ENCODE measurements at places on chromosomes 5 and 9.
A peak's percentile ranks its signal among the peaks of the same experiment; 100 is the strongest.

DNA sequence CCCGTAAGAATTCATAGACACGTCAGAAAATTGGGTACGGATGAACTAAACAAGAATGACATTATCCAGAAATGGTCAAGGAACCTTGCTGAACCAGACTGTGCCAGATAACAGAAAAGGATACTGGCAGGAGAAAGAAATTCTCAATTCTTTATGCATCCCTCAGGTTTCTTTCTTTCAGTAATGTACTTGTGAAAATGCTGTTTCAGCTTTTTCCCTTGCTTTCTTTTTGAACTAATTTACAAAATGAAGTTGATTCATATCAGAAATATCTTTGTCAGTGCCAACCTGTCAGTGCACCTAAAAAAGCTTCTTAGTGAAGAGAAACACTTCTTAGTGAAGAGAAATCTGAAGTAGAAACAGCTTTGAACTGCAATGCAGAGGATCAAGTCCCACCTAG is 643.6 kb upstream of the RORB start:
- no peak overlapping the region for H3K4me3 ChIP-seq
- 0 out of 2 replicates have a peak, but pooled peaks cover 5% of the 10 kb centered on the region for H3K4me1 ChIP-seq
- no peaks in the 10 kb centered on the region for H3K36me3 ChIP-seq
- peak; percentile 15 for DNase-seq
- no peaks in the 10 kb centered on the region for H3K27me3 ChIP-seq

DNA sequence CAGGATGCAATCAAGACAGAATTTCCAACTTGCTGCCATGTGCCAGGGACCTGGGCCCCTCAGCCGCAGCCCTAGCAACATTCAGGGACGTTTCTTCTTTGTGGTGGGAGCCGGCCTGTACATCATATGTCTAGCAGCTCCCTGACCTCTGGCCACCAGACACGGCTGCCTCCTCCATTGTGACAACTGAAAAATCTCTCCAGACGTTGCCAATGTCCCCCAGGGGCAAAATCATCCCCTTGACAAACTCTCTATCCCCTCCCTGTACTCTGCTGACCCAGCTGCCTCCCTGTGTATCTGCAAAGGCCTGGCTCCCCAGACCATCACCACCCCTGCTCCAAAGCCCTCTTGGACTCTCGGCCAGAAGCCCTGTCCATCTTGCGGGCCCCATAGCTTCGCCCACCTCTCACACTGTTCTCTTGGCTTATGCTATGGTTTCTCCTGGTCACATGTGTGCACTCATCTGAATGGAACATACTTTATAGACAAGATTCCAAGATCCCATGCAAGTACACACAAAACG is 40.8 kb downstream of the BICD2 start:
- H3K4me3 ChIP-seq, result no peak overlapping the region
- peaks cover 47% of the 10 kb centered on the region for H3K4me1 ChIP-seq
- no peak for DNase-seq
- H3K27ac ChIP-seq, result no peak overlapping the region
- peaks cover 21% of the 10 kb centered on the region for H3K36me3 ChIP-seq
- H3K27me3 ChIP-seq, result no peaks in the 10 kb centered on the region

DNA sequence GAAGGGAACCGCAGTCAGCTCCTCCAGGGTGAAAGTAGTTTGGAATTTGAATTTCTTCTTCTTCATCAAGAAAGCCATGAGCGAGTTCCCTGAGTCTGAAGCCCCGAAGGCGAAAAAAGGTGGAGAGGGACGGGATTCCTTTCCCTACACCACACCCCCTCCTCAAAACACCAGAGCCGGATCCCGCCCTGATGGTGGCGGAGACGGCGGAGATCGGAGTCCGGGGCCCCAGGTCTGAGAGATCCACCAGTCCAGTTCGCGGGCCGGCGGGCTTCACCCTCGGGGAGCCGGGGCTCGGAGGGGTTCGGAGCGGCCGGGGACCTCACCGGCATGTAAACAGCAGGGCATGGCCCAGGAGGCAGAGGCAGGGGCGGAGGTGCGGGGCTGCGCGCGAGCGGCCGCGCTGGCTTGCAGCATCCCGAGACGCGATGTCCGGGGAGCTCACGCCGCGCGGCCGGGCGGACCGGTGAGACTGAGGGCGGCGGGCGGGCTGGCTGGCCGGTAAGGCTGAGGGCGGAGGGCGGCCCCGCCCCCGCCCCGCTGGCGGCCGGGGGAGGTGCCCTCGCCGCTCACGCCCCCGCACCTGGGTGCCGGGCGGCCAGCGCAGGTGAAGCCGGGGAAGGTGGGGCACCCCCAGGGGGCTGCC is 606 bp downstream of the EEIG1 start:
- peak overlapping the region; percentile 77 for H3K4me3 ChIP-seq
- peaks cover 28% of the 10 kb centered on the region for H3K4me1 ChIP-seq
- DNase-seq, result peak; percentile 67
- H3K27me3 ChIP-seq, result no peaks in the 10 kb centered on the region

DNA sequence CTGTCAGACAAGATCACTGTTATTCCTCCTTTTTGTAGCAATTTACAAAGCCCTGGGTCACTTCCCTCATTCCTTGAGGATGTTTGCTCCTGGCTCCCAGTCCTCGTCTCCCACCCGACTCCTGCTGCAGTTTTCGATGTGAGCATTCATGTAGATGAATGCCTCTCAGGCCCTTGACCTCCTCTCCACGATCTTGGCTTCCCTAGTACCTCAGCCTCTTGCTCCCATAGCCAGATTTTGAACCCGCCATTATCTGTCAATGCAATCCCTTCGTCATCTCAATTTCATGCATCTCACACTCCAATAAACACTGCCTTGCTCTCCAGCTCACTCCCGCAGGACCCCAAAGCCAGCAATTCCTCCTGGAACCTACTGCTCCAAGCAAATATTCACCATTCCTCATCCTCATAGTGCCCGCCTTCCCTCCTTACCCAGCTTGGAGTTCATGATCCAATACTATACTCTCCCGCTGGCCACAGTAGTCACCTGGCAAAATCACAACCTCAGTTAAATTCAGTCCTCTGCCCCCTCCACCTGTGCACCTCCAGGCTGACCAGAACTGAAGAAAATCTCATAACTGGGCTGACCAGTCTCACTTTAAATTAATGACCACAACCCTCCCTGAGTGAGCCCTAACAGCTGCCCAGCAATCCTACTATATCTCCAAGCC is 35.1 kb upstream of the JADE2 start:
- no peak overlapping the region for H3K27ac ChIP-seq
- no peaks in the 10 kb centered on the region for H3K4me1 ChIP-seq
- H3K36me3 ChIP-seq, result no peaks in the 10 kb centered on the region

GRCh38 chr5:121152411-121152810 is 688.3 kb downstream of the PRR16 start:
- H3K4me3 ChIP-seq, result no peak overlapping the region
- peak; percentile 32 for DNase-seq
- no peaks in the 10 kb centered on the region for H3K4me1 ChIP-seq
- H3K27me3 ChIP-seq, result no peaks in the 10 kb centered on the region

DNA sequence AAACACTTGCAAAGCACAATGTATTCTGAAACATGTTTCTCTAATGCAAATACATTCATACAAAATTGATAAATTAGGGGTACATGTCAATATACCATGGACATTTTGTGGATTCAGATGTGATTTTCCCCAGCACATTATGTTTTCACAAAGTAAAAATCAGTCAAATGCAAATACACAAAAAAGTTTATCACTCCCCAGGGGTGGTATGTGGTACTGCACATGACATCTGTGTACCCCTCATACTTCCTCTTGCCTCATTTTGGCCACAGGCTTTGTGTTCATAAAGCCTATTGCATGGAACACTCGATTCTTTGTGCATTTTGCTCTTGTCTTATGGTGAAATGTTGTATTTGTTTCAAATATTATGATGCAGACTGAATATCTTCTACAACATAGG is 116.8 kb upstream of the PDE4D start:
- H3K27me3 ChIP-seq, result no peaks in the 10 kb centered on the region
- H3K36me3 ChIP-seq, result no peaks in the 10 kb centered on the region
- no peaks in the 10 kb centered on the region for H3K4me1 ChIP-seq
- no peak overlapping the region for H3K4me3 ChIP-seq

DNA sequence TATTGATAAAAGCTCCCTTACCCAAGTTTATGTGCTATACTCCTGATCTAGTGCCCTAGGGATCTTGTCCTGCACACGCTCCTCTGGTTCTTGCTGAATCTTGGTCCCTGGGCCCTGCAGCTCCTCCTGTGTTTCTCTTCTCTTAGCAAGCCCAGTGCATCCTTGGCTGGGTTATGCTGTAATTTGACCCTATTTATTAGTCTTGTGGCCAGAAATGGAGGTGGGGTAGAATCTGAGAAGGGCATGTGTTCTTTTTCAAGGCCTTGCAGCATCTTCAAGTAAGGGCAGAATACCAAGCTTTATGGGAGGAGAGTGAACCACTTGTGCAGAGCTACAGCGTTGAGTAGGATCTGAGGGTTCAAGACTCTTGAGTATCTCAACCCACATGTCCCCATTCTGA is 366.8 kb downstream of the FAM170A start:
- no peaks in the 10 kb centered on the region for H3K36me3 ChIP-seq
- H3K27me3 ChIP-seq, result no peaks in the 10 kb centered on the region
- H3K27ac ChIP-seq, result no peak overlapping the region
- DNase-seq, result no peak
- H3K4me3 ChIP-seq, result no peak overlapping the region

GRCh38 chr5:158026304-158027031 is 167.5 kb upstream of the CLINT1 start:
- H3K4me3 ChIP-seq, result no peak overlapping the region
- H3K36me3 ChIP-seq, result no peaks in the 10 kb centered on the region
- H3K27me3 ChIP-seq, result no peaks in the 10 kb centered on the region
- DNase-seq, result no peak
- H3K27ac ChIP-seq, result no peak overlapping the region
- no peaks in the 10 kb centered on the region for H3K4me1 ChIP-seq

DNA sequence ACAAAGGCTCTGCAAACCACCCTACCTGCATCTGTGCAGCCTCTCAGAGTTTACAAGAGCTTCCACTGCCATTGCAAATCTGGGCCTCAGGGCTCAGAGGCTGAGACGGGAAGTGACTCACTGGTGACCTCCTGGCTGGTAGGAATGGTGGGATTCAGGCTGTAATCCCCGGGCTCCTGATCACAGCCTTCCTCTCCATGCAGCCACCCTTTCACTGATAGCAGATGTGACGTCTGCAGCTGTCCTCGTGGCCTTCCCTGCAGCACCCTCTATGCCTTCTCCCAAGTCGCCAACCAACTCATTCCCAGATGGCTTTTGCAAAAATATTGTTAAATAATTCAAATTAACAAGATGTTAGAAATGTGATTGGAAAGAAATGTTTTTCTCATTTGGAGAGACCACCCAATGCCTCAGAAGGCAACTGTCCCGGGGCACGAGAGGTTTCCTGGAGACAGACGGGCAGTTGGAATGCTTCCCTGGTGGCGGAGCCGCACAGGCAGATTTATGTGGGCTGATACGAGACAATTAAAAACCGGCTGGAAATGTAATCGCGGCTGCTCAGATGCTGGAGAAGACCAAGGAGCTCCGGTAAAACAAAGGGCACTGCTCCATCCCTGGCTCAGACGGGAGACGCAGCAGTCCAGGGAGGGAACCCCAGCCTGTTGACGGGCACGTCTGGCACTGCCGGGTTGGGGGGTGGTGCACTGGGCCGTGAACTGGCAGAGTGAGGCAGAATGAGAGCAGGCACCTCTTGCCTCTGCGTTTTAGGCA is 34.4 kb upstream of the SLC25A51 start:
- no peak overlapping the region for H3K27ac ChIP-seq
- H3K27me3 ChIP-seq, result no peaks in the 10 kb centered on the region
- H3K36me3 ChIP-seq, result no peaks in the 10 kb centered on the region
- DNase-seq, result no peak
- no peak overlapping the region for H3K4me3 ChIP-seq
- no peaks in the 10 kb centered on the region for H3K4me1 ChIP-seq

GRCh38 chr9:93197670-93198069 is 13.7 kb downstream of the WNK2 start:
- H3K36me3 ChIP-seq, result no peaks in the 10 kb centered on the region
- H3K4me1 ChIP-seq, result no peaks in the 10 kb centered on the region
- H3K27me3 ChIP-seq, result no peaks in the 10 kb centered on the region
- H3K4me3 ChIP-seq, result no peak overlapping the region

GRCh38 chr9:115923903-115924668 is 229.5 kb upstream of the PAPPA start:
- H3K27ac ChIP-seq, result no peak overlapping the region
- DNase-seq, result no peak
- no peaks in the 10 kb centered on the region for H3K4me1 ChIP-seq
- no peaks in the 10 kb centered on the region for H3K36me3 ChIP-seq
- H3K27me3 ChIP-seq, result no peaks in the 10 kb centered on the region

- no peaks in the 10 kb centered on the region for H3K27me3 ChIP-seq
- H3K36me3 ChIP-seq, result no peaks in the 10 kb centered on the region
- no peak overlapping the region for H3K27ac ChIP-seq
- no peaks in the 10 kb centered on the region for H3K4me1 ChIP-seq
- DNase-seq, result no peak
- no peak overlapping the region for H3K4me3 ChIP-seq
Observed at GRCh38 chr5:16291894-16292293, 112.3 kb upstream of the MARCHF11 start.

DNA sequence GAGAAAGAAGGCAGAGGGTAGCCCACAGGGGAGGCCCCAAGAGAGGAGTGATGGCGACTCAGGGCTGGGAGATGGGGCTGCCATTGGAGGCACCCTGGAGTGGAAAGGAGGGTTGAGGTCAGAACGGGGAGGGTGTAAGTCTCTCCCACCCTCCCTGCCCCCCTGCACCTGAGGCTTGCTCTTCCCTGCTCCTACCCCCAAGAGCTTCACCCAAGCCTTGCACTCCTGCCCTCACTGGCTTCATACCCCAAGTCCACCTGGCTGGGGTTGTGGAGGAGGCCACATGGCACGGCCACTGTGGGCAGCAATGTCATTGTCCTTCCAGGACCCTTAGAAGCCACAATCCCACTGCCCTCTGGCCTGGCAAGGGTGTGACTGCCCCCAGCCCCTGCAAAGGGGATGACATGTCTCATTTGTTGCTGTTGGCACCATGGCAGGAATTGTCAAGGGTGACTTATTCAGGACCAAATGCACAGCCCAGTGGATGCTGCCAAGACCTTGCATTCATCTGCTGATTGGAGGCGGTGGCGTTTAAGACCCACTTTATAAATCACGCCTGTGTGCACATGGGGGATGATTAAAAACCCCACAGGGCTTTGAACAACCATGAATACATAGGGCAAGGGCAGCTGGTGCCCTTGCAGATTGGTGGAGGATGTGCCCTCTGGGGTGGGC is 47.6 kb upstream of the RNU6ATAC start:
- H3K4me3 ChIP-seq, result no peak overlapping the region
- DNase-seq, result no peak
- no peaks in the 10 kb centered on the region for H3K4me1 ChIP-seq

- H3K4me1 ChIP-seq, result no peaks in the 10 kb centered on the region
- no peak overlapping the region for H3K4me3 ChIP-seq
- no peaks in the 10 kb centered on the region for H3K36me3 ChIP-seq
- H3K27ac ChIP-seq, result no peak overlapping the region
Observed at GRCh38 chr5:155047818-155048217, 34.3 kb downstream of the KIF4B start.

- H3K4me3 ChIP-seq, result no peak overlapping the region
- no peaks in the 10 kb centered on the region for H3K27me3 ChIP-seq
- no peak for DNase-seq
- H3K27ac ChIP-seq, result no peak overlapping the region
- no peaks in the 10 kb centered on the region for H3K4me1 ChIP-seq
Observed at GRCh38 chr9:27181381-27181780, 72.4 kb downstream of the TEK start.

- H3K27ac ChIP-seq, result no peak overlapping the region
- DNase-seq, result no peak
- H3K4me1 ChIP-seq, result peaks cover 4% of the 10 kb centered on the region
- H3K27me3 ChIP-seq, result no peaks in the 10 kb centered on the region
- H3K4me3 ChIP-seq, result no peak overlapping the region
Observed at GRCh38 chr5:53035868-53036381, 46.8 kb downstream of the ITGA2 start.

- no peaks in the 10 kb centered on the region for H3K36me3 ChIP-seq
- DNase-seq, result no peak
- peaks cover 11% of the 10 kb centered on the region for H3K4me1 ChIP-seq
- H3K27ac ChIP-seq, result no peak overlapping the region
Observed at GRCh38 chr5:2894736-2895135, 143.3 kb upstream of the IRX2 start.

Data from MM.1S (cell line).